ENCODE measurements at places on chromosomes 4 and X. TPM values are rescaled to one million over a fixed set of nuclear protein-coding genes. Genes with fewer than 3 reads are reported as not detected.

Gene GPRASP3
- total RNA-seq = 4.8 TPM

Gene BST1
- 19.9 TPM for total RNA-seq

Gene GYPA
- not detected for total RNA-seq

Gene TLR10
- not detected for total RNA-seq

Gene CHRDL1
- total RNA-seq = under 0.01 TPM

Gene F9
- total RNA-seq = not detected

Gene TSPYL2
- total RNA-seq = 13.0 TPM

Gene IL13RA2
- total RNA-seq = 2.3 TPM

Gene FAM236A
- not detected for total RNA-seq

Gene ETDB
- not detected for total RNA-seq

Gene CFAP99
- not detected for total RNA-seq

Gene SPACA5
- not detected for total RNA-seq

Gene AFAP1
- 133 TPM for total RNA-seq

Gene GPAT3
- 15.1 TPM for total RNA-seq

Gene PGAM4
- not detected for total RNA-seq

Gene ADAM29
- not detected for total RNA-seq

All from fibroblast of villous mesenchyme (primary cell).